ENCODE measurements at places on chromosomes 7 and 10. TPM values are rescaled to one million over a fixed set of nuclear protein-coding genes. Genes with fewer than 3 reads are reported as not detected.

Gene OR6V1
- total RNA-seq, result not detected

DNA sequence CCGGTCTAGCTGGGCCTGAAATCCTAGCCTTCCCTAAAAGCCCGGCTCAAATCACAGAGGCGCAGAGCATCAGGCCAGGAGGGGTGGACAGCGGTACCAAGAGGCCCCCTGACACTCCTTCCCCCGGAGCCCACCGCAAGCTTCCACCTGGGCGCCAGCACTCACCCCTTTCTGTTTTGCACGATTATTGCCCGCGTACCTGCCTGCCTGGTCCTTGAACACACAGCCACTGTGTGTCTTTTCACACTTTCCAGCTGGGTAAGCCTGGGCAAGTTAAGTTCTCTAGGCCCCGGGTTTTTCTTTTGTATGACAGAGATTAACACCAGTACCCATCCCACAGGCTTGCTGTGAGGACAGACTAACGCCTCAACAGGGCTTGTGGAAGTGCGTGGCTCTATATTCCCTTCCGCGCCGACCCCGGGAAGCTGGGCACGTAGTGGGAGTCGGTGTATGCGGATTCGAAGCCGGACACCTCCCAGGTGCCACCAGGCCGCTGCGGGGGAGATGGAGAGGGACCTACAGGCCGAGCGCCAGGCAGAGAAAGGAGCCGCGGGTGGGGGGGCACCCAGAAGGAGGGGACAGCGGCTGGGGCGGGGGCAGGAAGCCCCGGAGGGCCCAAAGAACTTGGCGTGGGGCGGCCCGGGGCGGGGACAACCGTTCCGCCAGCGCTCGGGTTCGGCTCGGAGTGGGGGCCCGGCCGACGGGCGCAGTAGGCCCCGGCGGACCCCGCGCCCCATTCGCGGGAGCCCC is 792 bp downstream of the ZNF746 start:
- DNase-seq, result peak; percentile 56

GRCh38 chr10:67036808-67037207 is 111.0 kb downstream of the LRRTM3 start:
- no peak for DNase-seq

GRCh38 chr7:26250239-26250638 is 41.4 kb upstream of the SNX10 start:
- DNase-seq, result no peak
